ENCODE measurements at places on chromosomes 1 and 21.

DNA sequence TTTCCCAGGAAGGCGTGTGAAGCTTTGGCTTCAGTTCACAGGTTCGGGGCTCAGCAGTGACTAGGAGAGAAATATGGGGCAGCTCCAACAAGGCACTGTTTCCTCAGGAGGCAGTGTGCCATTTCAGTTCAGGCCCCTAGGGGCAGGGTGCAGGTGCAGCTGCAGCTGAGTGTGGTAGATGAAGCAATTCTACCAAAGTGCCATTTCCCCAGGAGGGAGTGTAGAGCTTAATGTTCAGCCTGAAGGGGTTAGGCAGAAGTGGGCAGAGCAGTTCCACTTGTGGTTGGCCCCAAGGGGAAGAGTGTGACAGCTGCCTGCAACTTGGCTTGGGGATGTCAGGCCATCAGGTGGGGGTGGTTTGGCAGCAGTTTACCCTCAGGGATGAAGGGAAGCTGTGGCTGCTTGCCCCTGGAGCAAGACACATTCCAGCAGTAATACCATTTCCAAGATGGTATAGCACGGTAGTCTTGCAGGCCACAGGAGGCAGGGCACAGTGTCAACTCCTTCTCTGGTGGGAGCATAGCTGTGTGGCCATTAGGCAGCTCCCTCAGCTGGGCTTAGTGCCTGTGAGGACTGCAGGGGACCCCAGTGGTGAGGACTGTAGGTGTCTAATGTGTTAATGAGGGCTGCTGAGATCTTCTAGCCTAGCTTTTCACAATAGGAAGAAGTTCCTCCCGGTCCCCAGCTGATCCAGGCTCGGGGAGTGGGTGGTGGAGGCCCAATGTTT, 34.7 kb downstream of the RGSL1 start:
- no peak for DNase-seq

DNA sequence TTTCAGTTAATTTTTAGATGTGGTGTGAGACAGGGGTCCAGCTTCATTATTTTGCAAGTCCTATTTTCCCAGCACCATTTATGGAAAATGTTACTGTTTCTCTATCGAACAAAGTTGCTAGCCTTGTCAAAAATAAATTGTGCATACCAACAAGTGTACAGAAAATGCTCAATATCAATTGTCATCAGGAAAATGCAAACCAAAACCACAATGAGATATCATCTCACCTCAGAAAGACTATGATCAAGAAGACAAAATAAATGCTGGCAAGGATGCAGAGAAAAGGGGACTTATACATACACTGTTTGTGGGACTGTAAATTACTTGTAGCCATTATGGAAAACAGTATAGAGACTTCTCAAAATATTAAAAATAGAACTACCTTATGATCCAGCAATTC, 54.8 kb downstream of the VCAM1 start:
- DNase-seq, result no peak

- DNase-seq, result peak; percentile 83
Measured at GRCh38 chr1:158067662-158068061, 74.2 kb downstream of the KIRREL1 start.

- no peak for DNase-seq
Measured at GRCh38 chr1:119768778-119769177, at the start of gene HMGCS2. Gene HMGCS2, minus strand, starts transcription at chr1:119768905. Its CDS starts 61 bp downstream, at chr1:119768844.

DNA sequence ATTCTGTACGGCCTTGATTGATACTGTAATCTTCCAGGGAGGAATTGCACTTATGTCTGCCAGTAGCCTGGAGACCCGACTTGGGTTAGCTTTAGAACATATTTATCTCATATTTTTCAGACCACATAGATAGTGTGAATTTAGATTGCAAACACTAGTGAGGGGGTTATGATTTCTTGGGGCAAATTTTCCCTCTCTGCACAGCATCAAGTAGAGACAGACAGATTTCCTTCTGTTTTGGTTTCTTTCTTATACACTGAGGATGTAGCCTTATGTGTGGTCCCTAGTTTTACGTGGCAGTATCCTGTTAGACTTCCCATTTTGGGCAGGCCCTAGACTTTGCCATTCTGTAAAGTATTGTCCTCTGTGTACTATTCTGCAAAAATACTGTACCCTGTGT, 29.0 kb downstream of the SOAT1 start:
- no peak for DNase-seq

DNA sequence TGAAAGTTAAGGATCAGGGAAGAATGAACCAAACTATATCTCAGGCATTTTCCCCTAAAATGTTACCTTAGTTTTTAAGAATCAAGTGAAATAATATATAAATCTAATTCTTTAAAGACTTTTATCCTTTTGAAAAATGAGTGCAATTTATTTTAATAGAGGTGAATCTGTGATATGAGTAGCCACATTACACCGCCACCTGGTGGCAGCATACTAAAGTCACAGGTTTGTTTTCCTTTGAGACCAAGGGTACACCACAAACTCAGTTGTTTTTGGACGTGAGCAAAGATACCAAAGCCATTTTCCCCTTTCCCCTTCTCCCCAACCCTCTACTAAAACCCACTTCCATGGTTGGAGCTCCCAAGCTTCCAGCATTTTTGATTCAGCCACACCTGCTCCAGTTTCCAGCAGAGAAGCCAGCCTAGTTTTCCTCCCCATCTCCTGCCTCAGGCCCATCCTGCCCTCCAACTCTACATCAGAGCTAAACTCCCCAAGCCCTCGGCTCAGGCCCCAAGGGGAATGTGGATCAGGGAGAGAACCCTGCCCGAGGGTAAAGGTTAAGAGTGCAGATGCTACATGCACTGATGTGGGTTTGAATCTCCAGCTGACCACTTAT, 22.9 kb upstream of the LDLRAP1 start:
- DNase-seq, result peak; percentile 67

DNA sequence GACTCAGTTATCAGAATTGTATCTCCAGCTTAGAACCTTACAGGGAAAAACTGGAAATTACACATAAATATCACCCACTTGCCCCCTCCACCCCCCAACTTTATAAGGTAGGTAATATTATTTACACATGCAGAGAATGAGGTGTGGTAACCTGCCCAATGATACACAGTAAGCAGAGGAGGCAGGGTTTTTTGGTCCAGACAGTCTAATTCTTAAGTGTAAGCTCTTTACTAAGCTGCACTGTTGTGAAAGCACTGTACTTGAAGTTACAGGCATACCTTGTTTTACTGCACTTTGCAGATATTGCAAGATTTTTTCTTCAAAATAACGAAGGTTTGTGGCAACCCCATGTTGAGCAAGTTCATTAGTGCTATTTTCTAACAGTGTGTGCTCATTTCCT, 24.8 kb upstream of the MYOCOS start:
- peak; percentile 26 for DNase-seq

All from EH (cell line).